ENCODE measurements at places on chromosomes 7 and 10.

GRCh38 chr7:12211711-12212485 is 804 bp downstream of the TMEM106B start:
- peak; percentile 1 for DNase-seq

DNA sequence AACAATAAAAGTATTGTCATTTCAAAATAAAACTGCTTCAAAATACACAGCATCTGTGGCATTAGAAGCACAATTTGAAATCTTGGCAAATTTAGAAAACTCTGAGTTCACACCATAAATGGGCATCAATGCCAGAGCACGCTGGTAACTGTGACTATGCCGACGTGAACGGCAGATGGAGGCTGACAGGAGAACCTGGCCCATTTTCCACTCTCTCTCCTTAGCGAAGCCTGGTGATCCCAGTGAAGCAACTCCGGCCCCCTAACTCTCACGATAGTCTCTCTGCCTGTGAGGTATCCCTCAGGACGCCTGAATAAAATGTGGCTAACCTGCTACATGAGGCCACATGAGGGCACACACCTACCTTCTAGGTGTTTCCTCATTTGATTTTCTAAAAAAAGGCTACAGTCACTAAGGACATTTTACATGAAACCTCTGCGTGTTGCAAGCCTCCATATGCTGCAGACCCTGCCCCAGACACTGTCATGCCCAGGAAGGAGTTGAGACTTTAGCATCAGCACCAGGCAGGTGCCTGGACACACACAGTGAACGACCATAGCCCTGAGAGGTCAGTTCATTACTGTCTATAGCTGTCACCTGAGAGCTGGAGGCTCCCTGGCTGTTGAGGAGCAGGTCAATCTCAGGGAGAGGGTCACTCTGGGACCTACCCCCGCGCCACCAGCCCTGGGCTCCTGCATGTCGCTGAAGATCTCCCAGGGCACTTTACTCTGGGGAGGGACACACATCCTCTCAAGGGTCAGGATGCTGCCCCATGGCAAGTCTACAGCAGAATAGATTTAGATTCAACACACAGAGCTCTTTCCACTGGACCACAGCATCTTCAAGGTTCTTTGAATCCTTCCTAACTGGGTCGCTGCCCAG is 62.9 kb upstream of the CAMK2B start:
- no peak for DNase-seq

DNA sequence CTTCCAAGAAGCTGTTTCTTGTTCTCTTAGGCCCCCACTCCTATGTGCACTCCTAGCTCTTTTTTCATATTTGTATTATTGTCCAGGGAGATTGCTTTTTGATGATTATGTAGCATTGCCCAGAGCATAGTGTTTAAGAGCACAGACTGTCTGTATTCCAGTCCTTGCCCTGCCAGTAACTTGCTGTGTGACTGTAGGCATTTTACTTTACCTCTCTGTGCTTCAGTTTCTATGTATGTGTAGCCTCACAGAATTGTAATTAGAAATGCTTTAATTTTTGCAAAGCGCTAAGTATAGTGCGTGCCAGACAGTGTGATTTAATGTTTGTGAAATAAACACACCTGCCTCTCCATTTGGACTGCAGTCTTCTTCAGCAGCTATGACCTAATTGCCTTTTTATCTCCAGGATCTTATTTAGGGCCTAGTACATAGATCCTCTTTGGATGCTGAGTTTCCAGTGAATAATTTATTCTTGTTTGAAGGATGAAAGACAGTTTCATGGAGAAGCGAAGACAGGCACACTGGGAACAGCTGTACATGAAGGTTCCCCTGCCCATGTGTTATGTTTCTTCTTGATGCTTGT is 1.4 kb downstream of the SEC23IP start:
- DNase-seq, result no peak

DNA sequence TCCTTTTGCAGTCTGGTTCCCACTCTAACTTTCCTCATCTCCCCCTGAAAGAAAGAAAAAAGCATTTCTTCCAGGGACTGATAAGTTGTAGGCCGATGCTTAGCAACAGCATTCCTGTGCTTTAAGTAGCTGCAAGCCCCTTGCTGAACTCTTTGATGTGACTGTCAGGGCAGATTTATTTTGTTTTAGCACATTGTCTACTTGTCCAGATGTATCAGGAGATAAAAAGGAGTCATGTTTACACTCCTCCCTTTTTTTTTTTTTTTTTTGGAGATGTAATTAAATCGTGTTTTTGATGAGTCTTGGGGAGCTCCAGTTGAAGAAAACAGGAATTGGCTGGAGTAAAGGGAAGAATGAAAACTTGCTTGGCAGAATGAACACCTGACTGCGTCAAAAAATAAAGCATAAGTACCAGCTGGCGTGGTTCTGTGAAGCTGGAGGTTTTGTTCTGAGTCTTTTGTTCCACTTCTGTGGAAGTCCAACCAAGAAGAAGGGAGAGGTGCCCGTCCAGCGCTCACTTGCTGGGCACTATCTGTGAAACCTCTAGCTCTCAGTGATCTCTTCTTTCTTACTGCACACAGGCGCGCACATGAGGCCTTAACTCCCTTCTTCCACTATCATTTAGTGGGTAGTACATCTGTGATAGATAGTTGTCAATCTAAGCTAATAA is 871.7 kb downstream of the LRMDA start:
- no peak for DNase-seq

GRCh38 chr10:131726076-131726880 is 174.5 kb upstream of the PPP2R2D start:
- DNase-seq, result peak; percentile 25

GRCh38 chr10:79068562-79069324 is at the start of gene ZMIZ1:
Gene ZMIZ1 (plus strand): TSS chr10:79068966. CDS start chr10:79201633, 132,667 bp downstream.
- peak; percentile 96 for DNase-seq

DNA sequence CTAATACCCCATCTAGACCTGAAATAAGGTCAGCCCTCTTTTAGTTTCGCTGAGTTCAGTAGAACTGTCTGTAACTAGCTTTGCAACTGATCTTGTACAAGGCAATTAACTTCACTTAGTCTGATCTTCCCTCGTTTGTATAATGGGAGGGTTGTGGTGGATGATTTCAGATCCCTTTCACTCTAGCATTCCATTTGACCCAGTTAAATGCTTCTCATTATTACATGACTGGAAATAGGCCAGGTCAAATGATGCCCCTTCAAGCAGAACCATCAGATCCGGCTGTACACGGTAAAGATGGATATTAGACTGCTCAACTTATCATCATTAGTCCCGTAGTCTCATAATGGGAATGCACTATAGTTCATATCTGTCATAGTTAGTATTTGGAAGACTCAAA is 1009.0 kb downstream of the LRMDA start:
- no peak for DNase-seq

DNA sequence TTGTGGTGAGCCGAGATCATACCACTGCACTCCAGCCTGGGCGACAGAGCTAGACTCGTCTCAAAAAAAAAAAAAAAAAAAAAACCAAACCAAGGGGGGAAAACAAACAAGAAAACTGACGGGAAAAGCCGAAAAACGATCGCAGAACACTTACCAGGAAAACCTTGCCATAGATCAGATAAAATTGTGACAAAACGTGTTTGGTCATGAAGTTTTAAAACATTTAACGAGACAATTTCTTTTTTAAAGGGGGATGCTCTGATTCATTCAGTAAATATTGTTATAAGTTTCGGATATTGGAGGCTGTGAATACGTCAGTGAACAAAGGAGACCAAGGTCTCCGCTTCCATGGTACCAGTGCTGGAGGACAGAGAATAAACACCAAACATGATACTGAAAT is 77.3 kb downstream of the ARMC3 start:
- no peak for DNase-seq

- DNase-seq, result no peak
Measured at GRCh38 chr7:1673581-1674118, 3.6 kb downstream of the ELFN1 start.

DNA sequence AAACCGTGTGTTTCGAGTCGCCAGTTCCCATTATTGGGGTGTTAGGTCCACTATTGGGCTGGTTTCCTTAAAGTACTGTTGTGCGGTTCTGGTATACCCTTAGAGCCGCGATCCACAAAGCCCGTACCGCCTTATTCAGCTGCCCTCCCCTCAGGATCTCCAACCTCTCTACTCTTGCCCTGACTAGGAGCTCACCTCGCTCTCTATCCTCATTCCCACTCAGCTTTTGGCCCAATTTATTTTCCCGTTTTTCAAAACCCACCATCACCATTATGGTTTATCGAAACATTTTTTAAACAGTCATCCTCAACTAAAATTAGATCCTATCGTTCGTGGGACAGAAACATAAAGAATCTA is 461 bp upstream of the ETV1 start:
- peak; percentile 14 for DNase-seq

GRCh38 chr7:37315772-37316715 is 132.6 kb downstream of the ELMO1 start:
- no peak for DNase-seq

- DNase-seq, result no peak
Measured at GRCh38 chr10:123391275-123392028, 237.2 kb downstream of the BUB3 start.

DNA sequence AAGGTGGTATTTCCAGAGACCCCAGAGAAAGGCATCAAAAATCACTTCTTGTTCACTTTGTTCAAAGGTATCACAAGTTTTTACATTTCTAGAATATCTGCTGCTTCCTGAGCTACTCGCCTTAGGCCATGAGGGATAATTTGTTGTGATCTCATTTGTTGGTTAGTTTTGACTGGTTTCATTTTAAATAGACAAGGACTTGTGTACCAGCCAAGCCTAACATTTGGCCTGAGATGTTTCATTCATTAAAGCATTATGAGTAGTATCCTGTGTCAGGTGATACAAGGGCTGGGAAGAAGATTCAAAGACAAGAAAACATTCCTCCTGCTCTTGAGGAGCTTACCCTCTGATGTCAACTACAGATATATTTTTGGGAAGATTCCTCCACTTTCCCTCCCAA is 170.3 kb upstream of the FAM171A1 start:
- no peak for DNase-seq

DNA sequence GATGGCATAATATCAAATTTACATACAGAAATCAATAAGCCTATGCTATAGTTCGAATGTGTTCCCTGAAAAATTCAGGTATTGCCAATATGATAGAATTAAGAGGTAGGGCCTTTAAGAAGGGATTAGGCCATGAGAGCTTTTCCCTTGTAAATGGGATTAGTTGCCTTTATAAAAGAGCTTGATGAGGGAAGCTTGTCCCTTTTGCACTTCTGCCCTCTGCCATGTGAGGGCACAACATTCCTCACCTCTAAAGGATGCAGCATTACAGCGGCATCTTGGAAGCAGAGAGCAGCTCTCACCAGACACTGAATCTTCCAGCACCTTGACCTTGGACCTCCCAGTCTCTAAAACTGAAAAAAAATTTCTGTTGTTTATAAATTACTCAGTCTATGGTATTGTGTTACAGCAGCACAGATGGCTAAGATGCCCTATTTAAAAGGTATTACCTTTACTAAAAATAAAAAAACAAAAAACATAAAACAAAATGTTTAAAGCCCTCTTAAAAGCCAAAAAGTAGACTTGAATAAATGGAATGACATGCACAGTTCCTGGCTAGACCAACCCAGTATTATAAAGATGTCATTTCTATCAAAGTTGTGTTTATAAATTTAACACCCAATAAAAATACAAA is 909.6 kb downstream of the REEP3 start:
- no peak for DNase-seq

DNA sequence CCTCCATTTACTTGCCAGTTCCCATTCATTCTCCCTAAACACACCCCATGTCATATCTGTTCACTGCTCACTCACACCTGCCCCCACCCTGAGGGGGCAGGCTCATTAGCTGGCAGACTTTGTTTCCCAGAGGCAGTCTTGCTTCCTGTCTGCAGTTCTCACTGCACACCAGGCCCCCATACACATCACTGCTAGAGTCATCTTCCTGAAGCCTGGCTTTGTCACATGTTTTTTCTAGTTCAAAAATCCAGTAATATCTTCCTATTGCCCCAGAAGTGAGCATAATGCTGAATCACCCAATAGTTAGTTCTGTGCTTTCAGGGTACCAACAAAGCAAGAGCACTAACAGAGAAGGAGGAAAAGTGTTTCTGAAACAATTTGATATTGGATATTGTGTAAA is 1.9 kb downstream of the LRRC72 start:
- DNase-seq, result no peak

- DNase-seq, result no peak
Measured at GRCh38 chr7:78350391-78350790, 551.8 kb downstream of the PHTF2 start.

DNA sequence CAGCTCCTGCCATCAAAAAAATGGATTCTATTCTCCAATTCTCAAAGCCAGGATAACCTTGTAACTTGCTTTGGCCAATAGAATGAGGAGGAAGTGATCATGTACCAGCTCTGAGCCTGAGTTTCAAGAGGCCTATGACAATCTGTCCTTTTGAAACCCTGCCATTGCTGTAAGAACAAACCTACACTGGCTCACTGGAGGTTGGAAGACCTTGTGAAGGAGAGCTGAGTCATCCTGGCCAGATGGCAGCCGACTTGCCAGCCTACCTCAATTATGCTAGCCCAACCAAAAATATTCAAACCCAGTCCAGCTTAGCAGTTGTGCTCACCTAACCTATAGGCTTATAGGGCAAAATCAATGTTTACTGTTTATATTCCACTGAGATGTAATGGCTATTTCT is 93.0 kb downstream of the HGF start:
- no peak for DNase-seq

GRCh38 chr10:124827474-124827873 is 25.9 kb downstream of the ABRAXAS2 start:
- DNase-seq, result peak; percentile 58

- DNase-seq, result no peak
Measured at GRCh38 chr10:110829721-110830410, 41.9 kb upstream of the PDCD4 start.

GRCh38 chr10:65142641-65143435 is 1621.6 kb downstream of the REEP3 start:
- DNase-seq, result no peak

DNA sequence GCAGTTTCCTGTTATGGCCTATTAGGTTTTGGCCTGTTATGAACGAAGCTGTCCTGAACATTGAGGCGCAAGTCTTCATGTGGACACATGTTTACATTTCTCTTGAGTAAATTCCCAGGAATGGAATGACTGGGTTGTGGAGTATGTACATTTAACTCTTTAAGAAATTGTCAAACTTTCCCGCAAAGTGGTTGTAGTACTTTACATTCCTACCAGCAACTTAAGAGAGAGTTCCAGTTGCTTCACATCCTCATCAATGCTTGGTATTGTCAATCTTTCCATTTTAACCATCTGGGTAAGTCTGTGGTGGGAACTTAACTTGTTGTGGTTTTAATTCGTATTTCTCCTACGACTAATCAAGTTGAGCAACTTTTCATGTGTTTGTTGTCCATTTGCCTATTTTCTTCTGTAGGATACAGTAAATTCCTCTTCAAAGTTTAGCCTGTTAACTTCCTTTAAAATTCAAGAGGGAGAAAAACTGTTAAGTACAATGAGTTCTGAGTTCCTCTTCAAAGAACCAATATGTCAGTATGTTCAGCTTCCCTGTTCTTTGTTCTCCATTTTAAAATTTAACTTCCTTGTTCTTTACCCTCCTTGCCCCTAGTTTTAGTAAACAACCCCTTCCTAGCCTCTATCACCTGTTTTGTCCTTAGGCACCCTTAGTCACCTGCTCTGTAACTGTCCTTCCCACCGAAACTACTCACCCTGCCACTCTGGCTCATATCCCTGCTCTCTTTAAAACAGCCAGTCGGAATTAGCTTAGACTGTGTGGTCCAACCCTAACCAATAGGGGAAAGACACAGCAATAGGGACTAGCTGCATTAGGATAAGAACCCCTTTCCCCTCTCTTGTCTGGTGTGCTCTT is 74.0 kb downstream of the FAM241B start:
- peak; percentile 80 for DNase-seq

Data from RWPE1 (cell line).